Activated B cell treated with CpG ODN at 0.5 μM for 24 hours (primary cell): ENCODE measurements at places on chromosomes 4 and X.

GRCh38 chrX:9626379-9626778, 139.3 kb downstream of the GPR143 start:
- no peak for DNase-seq

DNA sequence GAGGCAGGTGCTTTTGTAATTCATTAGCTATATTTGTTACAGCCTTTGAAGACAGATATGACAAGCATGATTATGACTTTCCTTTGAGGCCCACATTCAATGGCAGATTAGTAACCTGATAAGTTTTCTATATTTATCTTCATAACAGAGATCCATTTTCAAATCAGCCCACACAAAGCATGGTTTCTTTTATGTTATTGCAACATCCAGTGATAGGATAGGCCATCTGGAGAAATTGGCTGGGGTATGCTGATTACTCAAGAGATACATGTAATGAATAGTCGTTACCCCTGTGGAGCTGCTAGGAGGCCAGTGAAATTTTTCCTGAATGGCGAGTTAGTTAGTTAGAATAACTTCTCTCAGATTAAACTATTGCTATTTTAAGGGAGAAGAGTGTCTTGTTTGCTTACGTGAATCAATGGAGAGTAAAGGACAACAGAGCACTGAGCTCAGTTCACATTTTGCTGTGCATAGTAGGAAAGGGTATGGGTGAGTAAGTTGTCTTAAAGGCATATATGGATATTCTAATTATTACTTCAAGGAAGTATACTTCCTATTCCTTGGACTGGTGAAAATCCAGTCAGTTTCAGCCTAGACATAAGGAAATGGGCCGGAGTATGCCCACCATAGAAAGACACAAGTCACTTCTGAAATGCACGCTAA, 79.2 kb upstream of the DKK2 start:
- no peak for DNase-seq

DNA sequence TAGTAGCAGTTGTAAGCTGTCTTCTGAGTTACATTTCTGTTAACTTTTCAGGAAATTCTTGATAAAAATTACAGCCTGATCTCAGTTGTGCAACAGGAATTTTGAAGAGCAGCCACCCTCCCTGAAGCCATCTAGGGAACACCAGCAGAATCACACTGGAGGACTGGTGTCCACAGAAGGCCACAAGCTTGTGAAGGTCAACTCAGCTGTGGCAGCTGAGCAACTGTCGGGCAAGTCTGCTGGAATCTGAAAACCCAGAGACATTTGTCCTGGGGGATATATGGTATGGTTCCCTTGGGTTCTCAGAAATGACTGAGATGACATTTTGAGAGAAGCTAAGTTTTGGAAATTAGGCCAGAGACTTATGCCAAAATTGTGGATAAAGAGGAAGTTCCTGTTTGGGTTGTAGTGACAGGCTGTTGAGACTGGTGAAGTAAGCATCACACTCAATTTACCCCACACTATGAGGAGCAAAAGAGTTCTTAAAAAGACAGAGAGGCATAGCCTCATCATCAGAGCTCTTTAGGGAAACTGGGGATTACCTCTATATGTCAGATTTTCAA, 78.1 kb upstream of the TNIP3 start:
- DNase-seq, result no peak

DNA sequence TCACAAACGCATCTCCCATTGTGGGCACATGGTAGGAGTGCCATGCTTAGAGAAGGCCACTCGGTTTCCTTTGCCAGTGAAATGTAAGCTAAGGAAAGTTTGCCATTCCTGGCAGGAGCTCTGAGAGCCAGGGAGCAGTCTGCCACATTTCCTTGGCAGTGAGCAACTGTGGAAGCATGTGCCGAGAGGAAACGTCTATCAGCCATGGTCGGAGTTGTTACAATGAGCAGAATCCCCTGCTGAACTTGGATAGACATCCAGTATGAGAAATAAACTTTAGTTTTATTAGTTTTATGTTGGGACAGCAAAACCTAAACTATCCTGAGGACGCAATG, 51.1 kb downstream of the ENOPH1 start:
- DNase-seq, result no peak

DNA sequence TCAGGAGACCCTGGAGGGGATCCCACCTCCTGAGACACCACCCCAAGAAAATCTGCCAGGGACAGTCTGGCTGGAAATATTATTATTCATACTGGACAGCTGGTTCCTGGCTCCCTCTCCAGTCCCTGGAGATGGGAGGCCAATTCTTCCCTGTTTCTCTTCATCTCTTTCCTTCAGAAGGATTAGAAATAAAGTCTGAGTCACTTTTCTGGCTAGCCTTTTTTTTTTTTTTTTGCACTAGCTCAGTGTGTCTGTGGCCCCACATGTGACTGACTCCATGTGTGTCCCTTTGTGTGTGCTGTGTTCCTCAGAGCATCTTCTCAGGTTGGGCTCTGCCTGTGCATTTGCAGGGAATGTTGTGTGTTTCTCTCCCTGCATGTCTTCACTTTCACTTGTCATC, 1.8 kb upstream of the FRMPD3 start:
- DNase-seq, result no peak

DNA sequence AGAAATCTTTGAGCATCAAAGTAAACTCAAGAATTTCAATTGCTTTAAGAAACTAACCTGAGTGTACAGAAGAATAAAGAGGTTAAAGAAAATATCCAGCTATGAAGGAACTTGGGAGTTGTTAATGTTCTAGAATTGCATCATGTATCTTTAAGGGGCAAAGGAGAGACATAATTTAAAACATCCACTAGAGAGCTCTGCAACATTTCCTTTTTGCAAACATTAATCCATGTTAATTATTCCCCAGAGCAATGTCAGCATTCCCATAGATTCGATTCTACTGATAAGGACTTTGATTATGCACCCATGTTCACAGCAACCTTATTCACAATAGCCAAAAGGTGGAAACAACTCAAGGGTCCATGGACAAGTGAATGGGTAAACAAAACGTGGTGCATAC, 80.2 kb upstream of the SORBS2 start:
- DNase-seq, result no peak

DNA sequence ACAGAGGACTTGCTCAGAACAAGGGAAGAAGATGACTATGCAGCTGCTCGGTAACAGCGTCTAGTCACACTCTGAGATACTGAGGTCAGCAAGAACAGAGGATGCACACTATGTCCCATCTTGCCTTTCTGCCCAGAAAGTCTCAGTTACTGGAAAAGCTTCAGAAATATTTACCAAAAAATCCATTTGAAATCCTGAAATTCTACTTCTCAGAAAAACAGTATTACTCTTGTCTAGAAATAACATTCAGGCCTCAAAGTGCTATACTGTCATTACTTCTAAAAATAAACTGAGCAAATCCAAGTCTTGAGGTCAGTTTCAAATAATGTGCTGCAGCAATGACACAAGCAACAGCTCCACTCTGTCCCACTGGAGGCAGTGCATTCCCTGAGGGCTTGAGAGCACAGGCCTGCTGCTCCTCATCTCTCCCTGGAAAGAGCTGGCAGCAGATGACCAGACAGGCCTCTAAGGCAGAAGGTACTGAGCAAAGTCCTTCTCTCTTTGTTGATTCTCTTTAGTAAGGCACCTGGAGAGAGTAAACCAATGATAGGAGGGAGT, 76.9 kb downstream of the CAMK2D start:
- DNase-seq, result no peak

DNA sequence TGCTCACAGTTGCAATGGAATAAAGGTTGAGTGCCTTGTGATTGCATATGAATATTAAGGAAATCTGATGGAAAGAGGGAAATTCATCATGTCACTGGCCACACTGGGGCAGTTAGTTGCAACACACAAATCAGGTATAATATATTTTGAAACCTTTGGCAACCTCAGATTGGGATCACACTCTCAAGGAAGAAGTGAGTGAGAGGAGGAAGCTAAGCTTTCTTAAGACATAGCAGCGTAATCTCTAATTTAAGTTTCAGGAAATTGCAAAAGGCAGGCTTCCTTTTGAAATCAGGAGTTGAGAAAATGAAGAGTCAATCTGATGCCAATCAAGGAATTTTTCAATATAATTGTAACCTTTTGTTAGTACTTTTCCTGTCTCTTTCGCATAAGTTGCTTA, 12.3 kb upstream of the CLTRN start:
- no peak for DNase-seq

GRCh38 chr4:3220476-3221183, 28.3 kb upstream of the MSANTD1 start:
- DNase-seq, result no peak

DNA sequence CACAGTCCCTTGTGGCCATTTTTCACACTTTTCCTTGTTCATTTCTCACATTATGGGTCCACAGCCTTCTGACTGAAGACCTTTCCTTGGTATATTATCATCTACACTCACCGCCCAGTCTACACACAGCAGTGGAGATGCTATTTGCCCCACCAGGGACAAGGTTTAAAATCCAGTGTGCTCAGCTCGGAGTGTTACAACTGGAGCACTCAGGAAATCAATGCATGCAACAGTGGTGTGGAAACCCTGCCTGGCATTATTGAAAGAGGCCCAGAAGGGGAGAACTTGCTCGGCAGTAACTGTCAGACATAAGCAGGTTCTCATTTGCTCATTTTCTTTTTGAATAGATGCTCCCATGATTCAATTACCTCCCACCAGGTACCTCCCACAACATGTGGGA, 340.9 kb downstream of the DHRSX start:
- no peak for DNase-seq

DNA sequence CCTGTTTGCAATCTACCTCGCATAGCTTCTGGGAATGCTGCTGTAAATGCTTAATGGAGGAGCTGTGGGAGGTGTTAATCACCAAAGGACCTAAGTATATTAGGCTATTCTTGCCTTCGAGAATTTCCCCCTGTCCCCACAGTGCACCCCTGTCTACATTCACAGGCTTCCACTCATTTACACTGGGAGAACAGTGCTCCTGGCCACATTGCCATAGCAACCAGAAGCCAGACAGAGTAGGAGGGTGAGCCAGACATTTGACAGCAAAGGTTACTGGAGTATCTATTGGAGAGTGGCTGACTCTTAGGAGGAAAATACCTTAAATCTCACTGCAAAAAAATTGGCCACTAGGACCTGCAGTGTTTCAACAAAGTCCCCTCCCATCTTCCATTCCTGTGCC, 185.9 kb upstream of the PBDC1 start:
- DNase-seq, result no peak

- DNase-seq, result no peak
Measured at GRCh38 chrX:19557822-19558221, 42.5 kb upstream of the MAP3K15 start.

- DNase-seq, result no peak
Measured at GRCh38 chr4:87019898-87020297, 85.1 kb downstream of the AFF1 start.

- no peak for DNase-seq
Measured at GRCh38 chr4:145041378-145041777, 56.6 kb downstream of the ANAPC10 start.

- DNase-seq, result no peak
Measured at GRCh38 chrX:123121241-123121640, 62.8 kb upstream of the GRIA3 start.

DNA sequence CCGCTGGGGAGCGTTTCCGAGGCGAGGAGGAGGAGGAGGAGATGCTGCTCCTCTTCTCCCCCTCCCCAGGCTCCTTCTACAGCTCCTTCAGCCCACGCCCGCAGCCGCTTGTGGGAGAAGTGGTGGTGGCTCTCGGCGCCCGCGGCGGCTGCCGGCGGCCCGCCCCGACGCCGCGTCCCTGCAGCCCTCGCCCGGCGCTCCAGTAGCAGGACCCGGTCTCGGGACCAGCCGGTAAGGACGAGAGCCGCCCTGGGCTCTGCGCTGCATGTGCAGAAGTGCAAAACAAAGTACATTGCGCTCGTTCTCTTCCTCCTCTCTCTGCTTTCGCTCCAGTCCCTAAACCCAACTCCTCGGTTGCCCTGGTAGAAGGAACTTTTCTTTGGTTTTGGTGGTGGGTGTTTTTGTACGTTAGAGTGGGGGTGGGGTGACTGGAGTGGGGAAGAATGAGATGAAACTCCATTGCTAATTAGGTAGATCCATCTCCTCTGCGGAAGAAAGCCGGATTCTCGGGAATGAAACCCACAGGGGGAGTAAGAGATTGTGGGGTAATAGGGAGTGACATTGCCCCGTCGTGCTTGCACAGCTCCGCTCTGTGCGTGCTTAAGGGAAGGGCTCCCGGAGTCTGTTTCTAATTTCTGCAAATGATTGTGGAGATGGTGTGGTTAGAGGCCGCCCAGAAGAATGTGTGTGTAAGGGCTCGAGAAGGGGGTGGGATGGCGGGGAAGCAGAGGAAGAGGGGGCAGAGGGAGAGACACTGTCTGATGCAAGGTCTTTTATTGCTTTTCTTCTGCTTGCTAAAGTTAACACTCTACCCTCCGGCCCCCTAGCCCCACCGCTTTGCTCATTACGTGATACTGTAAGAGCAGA, 677 bp downstream of the PTPN13 start:
- no peak for DNase-seq

GRCh38 chrX:9317176-9317575, 147.7 kb upstream of the TBL1X start:
- DNase-seq, result no peak

GRCh38 chr4:146061610-146062334, 113.7 kb upstream of the LSM6 start:
- DNase-seq, result no peak

- no peak for DNase-seq
Measured at GRCh38 chrX:37875675-37876074, 28.3 kb upstream of the DYNLT3 start.

DNA sequence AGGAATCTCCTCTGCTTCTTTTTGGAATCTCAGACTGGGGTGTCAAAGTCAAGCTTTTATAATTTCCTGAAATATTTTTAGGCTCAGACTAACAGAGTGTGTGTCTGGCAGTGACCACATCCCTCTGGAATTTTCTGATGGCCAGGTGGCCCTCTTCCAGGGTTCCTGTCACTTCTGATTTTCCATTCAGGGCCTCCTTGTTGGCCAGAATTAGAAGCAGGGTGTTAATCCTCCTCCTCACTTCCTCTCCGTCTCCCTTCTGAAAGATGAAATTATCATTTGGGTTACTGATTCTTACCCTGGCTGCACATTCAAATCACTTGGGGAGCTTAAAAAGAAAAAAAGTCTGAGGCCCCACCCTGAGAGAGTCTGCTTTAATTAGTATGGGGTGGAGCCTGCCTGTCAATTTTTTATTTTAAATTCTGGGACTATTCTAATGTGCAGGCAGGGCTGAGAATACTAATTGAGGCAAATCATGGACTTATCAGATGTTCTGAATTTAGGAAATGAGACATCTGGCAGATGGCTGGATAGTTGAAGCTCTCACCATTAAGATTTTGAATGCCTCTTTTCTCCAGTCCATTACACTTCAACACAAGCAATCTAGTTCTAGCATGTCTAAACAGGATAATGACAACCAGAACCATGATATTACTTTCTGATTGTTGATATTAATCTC, 43.2 kb downstream of the HAND2 start:
- DNase-seq, result no peak

- DNase-seq, result no peak
Measured at GRCh38 chrX:66200050-66200664, 36.1 kb downstream of the HEPH start.
